Nephron progenitor cell (in vitro differentiated cells): ENCODE measurements at places on chromosomes 6 and 20.

- H3K27ac ChIP-seq, result no peak within 1 kb of the TSS
- peak within 1 kb of the TSS; percentile 89 for H3K4me3 ChIP-seq
- DNase-seq, result peak; percentile 50
- no peaks in the 10 kb centered on the region for H3K36me3 ChIP-seq
These were observed at the start of gene SGK1 for GRCh38 chr6:134317471-134318131. SGK1 (minus strand) TSS chr6:134318112; CDS start chr6:134317460, 652 bp downstream.

DNA sequence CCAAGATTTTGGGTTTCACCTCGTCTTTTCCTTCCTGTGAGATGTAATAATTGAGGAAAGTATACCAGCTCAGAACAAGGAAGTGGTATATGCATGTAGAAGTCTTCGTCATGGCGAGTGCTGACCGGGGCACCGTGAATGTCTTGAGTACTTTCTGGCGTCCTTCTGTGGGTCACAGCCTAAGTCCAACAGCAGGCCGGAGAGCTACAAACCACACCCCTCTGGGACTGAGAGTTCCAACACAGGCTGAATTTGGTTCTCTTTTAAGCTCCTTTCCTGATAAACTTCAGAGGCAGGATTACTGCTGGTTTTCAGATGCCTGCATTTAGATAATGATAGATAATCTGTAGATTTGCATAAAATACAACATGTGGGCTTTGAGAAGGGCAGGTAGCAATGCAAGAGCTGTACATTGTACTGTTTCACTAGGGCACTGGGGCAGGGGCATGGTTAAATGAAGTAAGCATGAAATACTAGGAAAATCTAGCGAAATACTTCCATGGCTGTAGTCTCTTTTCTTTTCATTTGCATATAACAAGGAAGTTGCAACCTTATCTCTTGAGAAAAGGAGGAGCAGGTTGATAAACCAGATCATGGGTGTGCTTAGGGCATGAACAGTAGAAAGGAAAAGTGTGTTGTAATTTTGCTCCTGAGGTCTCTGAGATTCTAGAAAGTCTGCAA, at the start of gene ADTRP:
ADTRP (minus strand) TSS at position 156 of the 681 bp plus-strand sequence; CDS start at position 112, 44 bp downstream.
- no peak within 1 kb of the TSS for H3K4me3 ChIP-seq
- no peaks in the 10 kb centered on the region for H3K36me3 ChIP-seq
- H3K27me3 ChIP-seq, result no peaks in the 10 kb centered on the region
- H3K27ac ChIP-seq, result no peak within 1 kb of the TSS
- peaks cover 20% of the 10 kb centered on the region for H3K4me1 ChIP-seq

- peaks cover 34% of the 10 kb centered on the region for H3K4me1 ChIP-seq
- no peak for DNase-seq
- no peak overlapping the region for H3K4me3 ChIP-seq
- H3K36me3 ChIP-seq, result no peaks in the 10 kb centered on the region
- no peak overlapping the region for H3K27ac ChIP-seq
- peaks cover 32% of the 10 kb centered on the region for H3K27me3 ChIP-seq
These were observed 87.5 kb upstream of the TOP1 start for GRCh38 chr20:40941133-40941610.

DNA sequence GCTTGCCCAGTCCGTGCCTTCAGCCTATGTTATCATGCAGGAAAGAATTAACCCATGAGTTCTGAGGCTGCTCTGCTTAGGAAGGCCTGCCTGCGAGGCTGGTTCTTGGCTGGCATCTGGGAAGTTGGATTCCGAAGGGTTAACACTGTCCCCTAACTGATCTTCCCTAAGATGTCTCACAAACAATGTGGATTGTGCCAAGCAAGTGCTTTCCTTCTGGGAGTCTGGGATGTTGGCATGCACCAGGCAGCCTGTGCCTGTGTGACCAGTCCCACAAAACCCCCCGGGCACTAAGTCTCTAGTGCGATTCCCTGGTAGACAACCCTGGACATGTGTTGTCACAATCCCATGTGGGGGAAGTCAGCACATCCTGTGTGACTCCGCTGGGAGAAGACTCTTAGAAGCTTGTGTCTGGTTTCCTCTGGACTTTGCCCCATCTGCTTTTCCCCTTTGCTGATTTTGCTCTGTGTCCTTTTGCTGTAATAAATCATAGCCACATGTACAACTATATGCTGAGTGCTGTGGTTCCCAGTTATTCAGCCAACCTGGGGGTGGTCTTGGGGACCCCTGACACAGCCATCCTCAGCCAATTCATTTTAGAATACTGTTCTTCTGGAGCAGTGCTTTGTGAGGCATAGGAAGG, 83.8 kb downstream of the SLC22A23 start:
- H3K4me3 ChIP-seq, result no peak overlapping the region
- DNase-seq, result no peak
- H3K27ac ChIP-seq, result peak overlapping the region; percentile 81
- H3K36me3 ChIP-seq, result peaks cover 4% of the 10 kb centered on the region
- peaks cover 46% of the 10 kb centered on the region for H3K4me1 ChIP-seq

DNA sequence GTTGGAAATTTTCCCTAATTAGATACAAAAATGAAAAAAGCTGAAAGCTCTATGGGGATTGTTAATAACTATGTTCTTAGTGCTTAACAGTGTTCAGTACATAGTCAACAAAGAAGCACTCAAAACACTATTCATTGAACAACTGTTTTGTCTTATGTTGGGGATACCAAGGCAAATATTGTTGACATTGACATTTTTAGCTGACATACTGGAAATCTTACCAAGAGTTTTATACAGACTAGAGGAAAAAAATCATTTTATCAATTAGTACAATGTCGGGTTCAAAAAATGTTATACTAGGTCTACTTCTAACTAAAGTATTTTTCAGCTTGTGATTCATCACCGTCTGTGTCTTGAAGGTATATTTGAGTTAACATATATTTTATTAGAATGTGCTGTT, 40.2 kb downstream of the KLHL31 start:
- peaks cover 13% of the 10 kb centered on the region for H3K4me1 ChIP-seq
- H3K36me3 ChIP-seq, result no peaks in the 10 kb centered on the region
- H3K4me3 ChIP-seq, result no peak overlapping the region
- DNase-seq, result no peak
- H3K27me3 ChIP-seq, result no peaks in the 10 kb centered on the region

DNA sequence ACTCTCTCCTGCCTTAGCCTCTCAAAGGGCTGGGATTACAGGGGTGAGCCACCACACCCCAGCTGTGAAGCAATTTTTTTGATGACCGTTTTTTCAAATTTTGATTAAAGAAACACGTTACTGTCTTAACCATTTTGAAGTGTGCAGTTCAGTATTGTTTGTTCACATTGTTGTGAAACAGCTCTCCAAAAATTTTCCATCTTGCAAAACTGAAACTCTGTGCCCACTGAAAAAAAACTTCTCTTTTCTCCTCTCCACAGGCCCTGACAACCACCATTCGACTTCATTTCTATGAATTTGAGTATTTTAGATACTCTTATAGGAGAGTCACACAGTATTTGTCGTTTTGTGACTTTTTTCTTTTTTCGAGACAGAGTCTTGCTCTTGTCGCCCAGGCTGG, 53.9 kb downstream of the ECT2L start:
- H3K27ac ChIP-seq, result no peak overlapping the region
- H3K36me3 ChIP-seq, result no peaks in the 10 kb centered on the region
- DNase-seq, result no peak

DNA sequence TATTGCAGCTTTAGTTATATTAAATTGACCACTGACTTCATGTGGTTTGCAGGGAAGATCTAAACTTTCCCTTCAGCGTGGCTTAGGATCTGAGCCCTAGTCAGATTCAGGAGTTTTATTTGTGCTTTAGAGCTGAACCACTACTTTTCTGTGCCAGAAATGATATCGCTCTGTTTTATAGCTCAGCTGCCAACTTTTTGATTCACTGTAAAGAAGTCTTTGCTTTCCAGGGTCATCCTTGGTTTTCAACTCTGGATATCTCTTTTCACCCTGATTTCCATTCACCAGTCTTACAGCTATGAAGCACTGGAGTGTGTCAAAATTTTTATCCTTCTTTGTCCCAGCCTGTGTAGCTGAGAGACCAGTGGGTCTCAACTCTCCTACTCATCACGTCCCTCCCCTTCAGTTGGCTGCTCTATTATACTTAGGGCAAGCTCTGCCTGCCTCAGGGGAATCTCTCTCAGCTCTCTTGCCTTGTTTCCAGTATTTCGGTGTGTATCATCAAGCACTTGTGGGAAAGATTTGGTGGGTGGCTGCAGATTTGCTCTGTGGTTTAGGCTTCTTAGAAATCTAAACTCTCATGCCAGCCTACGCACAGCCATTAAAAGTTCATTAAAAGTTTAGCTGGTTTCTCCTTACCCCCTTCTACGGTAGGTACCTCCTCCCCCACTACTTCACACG, 425.5 kb downstream of the TENT5A start:
- no peaks in the 10 kb centered on the region for H3K4me1 ChIP-seq
- no peak for DNase-seq
- H3K36me3 ChIP-seq, result no peaks in the 10 kb centered on the region
- H3K27ac ChIP-seq, result no peak overlapping the region

DNA sequence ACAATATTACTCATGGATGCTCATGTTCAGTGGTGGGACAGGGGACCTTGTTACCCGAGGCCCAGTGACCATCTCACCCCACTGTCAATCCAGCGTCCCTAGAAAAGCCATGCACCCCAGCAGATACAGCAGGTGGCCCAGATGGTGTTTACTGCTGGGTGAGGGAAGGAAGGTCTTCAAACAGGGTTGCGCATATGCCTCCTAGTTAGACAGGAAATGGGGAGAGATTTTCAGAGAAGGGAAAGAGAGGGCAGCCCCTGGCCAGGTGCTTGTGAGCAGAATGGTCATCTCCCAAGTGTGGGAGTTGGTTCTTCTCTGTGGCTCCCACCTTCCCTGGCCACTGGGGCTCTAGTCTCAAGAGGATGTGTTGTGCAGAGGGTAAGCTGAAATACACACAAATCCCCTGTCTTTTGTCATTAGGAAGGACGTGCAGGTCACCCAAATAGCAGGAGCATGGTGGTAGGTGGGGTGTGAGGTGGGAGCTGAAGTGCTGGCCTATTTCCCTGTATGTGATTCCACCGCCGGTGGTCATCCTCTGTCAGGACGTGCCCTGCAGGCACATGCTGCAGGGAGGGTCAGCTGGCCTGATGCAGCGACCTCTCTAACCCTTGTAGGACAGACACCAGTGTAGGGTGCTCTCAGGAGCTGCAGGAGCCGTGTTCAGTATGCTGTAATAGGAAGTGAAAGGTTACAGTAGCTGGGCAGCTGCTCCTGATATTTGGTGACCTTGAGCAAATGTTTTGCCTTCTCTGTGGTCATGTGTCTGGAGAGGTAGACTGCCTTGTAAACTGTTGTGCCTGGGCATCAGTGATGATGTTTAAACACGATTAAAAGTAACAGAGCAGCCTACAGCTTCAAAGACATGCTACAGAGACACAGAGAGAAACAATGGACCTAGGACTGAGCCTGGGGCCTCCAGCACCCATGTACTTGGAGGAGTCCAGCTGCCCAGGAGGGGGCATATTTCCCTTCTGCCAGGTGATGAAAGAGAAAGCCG, 3.2 kb upstream of the CST3 start:
- H3K27me3 ChIP-seq, result peaks cover 5% of the 10 kb centered on the region
- DNase-seq, result no peak
- H3K36me3 ChIP-seq, result no peaks in the 10 kb centered on the region

- no peaks in the 10 kb centered on the region for H3K36me3 ChIP-seq
- DNase-seq, result no peak
- peaks cover 51% of the 10 kb centered on the region for H3K27me3 ChIP-seq
- H3K4me1 ChIP-seq, result peaks cover 6% of the 10 kb centered on the region
- no peak overlapping the region for H3K4me3 ChIP-seq
- H3K27ac ChIP-seq, result no peak overlapping the region
These were observed 3.6 kb upstream of the CD83 start for GRCh38 chr6:14113976-14114375.

- H3K4me1 ChIP-seq, result peaks cover 11% of the 10 kb centered on the region
- DNase-seq, result no peak
- no peaks in the 10 kb centered on the region for H3K27me3 ChIP-seq
- no peak overlapping the region for H3K27ac ChIP-seq
- no peak overlapping the region for H3K4me3 ChIP-seq
These were observed 19.7 kb downstream of the PPIL6 start for GRCh38 chr6:109420751-109421150.
